ENCODE measurements at places on chromosomes 7 and 10.

DNA sequence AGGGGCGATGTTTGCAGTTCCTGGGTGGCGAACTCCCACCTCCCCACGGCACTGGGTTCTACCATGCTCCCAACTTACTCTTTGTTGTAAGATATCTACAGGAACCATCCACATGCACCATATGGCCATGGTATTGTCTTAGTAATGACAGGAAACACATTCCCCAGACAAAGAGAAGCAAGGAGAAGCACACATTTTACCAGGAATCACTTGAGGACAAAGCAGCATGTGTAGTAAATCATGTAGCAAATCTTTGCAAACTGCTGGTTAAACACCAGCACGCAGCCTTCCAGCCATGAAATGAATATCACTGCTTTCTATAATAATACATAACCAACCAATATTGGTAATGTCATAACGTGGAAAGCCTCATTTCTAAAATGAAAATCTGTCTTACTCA lies 101.2 kb downstream of the NRP1 start:
- DNase-seq: no peak

GRCh38 chr10:5589661-5590511 lies 65.1 kb downstream of the CALML3 start:
- no peak for DNase-seq

GRCh38 chr10:91162495-91163268 lies 57.8 kb upstream of the PCGF5 start:
- no peak for DNase-seq

DNA sequence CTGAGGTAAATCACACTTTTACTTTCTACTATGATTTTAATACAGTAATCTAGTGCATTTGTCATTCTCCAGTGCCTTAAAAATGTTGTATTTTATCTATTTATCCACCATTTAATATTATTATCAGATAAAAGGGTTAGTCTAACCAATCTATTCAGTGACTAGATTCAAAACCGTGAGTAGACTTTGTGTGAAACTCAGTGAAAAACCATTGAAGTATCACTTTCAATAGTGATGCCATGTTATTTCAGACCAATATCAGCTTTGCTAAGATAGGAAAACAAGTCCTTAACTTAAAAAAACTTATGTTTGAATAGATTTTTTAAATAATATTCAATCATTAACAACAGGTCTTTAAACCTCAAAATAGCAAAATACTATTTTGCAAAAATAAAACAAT lies 1628.7 kb downstream of the REEP3 start:
- no peak for DNase-seq

DNA sequence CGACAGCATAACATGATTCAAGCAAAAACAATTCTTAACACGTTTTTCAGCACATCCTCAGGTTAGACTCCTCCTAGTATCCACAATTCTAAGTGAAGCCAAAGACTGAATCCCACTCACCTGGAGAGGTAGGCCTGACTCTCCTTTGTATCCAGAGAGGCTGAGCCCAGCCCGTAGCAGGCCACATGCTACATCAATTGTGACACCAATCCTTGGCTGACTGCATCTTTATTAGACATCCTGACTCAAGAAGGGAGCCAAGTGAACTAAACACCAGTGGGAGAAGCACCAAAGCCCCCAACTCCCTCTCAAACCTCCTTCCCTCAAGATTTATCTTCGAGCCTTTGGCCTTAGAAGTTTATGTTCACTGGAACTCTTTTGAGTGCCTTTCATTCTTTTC lies 125.5 kb upstream of the PDLIM1 start:
- no peak for DNase-seq
